NCI-H1694 (cell line): ENCODE measurements at places on chromosomes 3 and 15.

GRCh38 chr3:195196266-195196665 lies 74.7 kb downstream of the XXYLT1 start:
- no peak for DNase-seq

DNA sequence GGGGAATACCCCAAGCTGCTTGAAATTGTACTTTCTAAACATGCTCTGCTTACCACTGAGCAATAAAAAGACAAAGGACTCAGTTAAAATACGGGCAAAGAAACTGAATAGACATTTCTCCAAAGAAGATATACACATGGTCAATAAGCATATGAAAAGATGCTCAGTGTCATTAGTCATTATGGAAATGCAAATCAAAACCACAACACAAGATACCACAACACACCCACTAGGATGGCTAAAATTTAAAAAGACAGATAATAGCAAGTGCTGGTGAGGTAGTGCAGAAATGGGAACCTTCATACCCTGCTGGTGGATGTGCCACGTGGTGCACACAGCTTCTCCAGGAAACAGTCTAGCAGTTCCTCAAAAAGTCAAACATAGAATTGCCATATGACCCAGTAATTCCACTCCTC lies 21.3 kb downstream of the LRIG1 start:
- DNase-seq: no peak

DNA sequence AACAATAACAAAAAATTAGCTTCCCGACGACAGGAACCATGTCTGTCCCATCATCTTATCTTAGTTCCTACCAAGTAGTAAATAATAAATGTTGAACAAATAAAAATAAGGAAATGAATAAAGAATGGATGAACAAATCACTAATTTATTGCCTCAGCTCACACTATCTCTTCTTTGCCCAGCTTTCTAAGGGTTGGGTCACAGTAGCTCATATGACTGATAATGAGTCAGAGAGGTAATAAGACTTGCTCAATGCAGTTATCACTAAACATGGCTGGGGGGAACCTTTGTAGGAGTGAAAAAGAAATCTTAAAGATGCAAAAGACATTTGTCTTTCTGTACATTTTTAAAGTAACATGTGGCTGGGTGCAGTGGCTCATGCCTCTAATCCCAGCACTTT lies 182.2 kb downstream of the WDR76 start:
- no peak for DNase-seq

DNA sequence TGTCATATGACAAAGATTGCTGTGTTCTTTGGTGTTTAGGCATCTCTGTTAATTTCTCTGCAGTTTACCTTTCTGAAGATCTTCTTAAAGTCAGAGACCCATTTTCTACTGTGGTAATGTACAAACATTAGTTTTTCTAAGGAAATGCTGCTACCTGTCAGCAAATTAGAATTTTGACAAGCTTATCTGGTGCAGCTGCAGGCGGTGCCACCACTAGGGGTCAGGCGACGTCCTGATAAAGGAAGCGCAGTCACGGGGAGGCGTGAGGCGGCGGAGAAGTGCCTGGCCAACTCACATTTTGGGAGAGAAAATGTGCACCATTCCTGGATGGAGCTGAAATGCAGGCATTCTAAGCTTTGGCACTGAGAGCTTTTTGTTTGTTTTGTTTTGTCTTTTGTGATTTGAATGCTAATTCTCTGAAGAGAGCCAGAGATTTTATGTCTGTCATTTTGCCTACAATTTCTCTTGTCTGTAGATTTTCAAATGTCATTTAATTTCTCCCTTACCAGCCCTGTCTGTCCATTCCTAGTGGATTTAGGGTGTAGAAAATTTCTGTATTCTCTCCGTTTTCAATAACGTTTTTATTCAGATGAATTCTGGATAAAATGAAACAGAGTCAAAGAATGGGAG lies 24.9 kb upstream of the SIAH2 start:
- peak; percentile 79 for DNase-seq

- no peak for DNase-seq
These were observed 573.4 kb upstream of the DPPA4 start for GRCh38 chr3:109910772-109911171.

DNA sequence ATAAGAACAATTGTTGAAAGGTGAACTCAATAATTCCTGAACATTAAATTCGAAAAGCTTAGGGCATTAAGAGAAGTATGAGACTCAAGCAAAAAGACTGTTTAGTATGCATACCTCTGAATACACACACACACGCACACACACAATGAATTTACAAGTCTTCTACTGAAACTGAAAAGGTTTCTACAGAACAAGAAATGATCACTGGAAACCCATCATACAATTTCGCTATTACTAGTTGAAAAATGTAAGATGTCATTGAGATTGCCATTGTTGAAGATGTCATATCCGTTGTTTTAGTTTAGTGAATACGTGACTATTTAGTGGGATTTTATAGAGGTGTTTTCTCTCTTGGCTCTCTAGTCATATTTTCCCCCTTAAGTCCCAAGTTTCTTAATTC lies 106.8 kb downstream of the FOXB1 start:
- no peak for DNase-seq

- DNase-seq: no peak
These were observed 562.9 kb upstream of the CBLB start for GRCh38 chr3:106431721-106432120.

DNA sequence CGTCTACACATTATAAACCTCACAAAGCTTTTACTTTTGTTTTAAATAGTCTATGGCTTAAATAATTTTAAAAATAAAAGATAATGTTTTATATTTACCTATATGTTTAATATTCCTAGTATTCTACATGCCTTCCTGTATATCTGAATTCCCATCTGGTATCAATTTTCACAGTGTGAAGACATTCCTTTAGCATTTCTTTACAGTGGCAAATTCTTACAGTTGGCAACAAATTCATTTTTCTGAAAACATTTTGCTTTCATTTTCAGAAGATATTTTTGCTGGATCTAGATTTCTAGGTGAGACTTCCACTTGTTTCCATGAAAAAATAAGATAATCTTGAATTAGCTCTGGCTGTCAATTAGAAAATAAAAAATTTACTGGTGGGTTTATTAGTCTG lies 471.4 kb upstream of the NAALADL2 start:
- DNase-seq: no peak

DNA sequence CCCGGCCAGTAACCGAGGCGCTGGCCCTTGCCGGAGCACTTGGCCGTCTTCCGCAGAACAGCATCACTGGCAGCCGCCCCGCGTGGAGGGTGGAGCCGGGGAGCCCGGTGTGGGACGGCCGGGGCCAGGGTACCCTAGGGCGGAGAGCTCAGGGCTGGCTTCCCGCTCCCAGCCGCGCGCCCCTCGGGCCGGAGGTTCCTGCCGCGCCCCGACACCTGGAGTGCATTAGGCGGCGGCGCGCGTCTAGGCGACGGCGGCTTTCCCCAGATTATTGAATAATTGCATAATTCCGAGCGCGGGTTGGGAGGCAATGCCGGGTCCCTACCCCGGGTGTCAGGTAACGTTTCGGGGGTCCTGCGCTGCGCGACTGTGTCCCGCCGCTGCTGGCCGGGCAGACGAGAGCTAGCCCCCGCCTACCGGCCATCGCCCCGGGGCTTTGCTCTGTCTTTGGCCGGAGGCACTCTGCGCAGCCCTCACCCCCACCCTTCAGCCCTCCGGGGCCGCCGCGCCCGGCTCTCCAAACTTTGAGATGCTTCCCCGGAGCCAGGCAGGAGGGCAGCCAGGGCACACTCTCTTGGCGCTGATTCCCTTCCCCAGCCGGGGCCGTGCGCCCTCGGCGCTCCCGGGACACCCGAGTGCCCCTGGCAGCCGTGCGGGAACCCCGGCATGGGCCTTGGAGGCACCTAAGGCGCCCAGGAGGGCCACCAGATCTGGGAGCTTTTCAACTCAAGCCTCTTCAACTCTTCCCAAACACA lies 749 bp downstream of the ITGA11 start:
- no peak for DNase-seq

DNA sequence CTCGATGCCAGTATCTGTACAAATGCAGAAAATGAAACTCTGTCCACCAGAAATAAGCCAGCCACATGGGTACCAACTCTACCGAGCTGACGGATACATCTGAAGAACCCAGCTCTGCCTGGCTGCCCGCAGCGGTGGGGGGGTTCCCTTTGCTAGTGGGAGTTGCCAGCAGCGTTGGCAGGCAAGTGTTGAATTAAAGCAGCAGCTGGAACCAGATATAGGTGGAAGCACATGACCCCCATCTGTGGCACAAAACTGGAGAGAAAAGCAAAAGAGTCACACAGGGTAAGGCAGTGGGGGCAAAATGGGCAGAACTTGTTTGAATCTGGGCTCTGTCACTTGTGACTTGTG lies 17.9 kb downstream of the CRYGS start:
- DNase-seq: peak; percentile 88

GRCh38 chr3:110184536-110184935 lies 847.2 kb upstream of the DPPA4 start:
- no peak for DNase-seq
